ENCODE measurements at places on chromosomes 5 and 9.
A peak's percentile ranks its signal among the peaks of the same experiment; 100 is the strongest.

DNA sequence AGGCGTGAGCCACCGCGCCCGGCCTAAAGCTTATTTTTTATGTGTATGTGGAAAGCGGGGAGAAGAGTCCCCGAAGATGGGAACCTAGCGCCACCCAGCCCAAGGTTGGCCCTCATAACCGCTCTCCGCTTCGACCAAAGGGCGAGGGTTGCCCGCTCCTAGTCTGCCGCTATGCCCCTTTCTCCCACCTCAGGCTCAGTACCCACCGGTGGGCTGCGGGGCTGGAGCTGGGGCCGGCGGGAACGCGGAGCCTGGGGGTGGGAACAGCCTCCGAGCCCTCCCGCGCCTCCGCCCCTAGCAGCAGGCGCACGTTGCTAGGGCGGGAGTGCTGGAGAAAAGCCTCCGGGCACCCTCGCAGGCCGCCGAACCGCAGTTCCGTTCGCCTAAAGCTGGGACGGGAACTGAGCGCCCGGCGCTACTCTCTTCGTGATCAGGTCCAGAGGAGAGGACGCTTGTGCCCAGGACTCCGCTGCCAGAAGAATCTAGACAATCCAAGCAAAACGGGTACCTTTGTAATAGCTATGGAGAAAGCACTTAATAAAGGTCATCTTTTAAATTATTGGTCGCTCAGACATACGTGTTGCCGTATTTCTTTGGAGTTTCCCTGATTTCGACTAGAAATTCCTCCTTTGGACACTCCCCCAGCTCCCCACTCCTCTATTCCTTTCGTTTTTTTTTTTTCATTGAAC is at the start of gene WDR31:
WDR31 (minus strand) TSS at position 265 of the 689 bp plus-strand sequence. CDS start 8,253 bp downstream, outside the sequence.
- DNase-seq, result peak; percentile 88

DNA sequence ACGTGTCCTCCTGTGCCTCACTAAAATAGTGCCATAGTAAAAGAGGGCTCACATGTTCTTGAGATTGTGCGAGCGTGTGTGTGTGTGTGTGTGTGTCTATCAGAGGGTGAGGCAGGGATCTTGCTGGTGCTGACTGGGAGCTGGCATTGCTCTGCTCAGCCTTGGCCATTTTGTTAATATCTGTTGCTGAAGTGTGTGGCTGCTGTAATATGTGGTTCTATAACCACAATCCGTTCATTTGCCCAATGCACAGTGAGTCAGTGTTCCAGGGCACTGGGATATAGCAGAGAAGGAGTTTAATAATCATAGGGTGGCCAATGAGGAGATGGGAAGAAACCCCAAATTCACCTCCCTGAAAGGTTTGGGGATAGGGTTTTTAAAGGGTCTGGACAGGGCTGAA is 61.3 kb downstream of the RASGRF2 start:
- no peak for DNase-seq

- DNase-seq, result no peak
Observed at GRCh38 chr5:35847961-35848360, 8.7 kb upstream of the IL7R start.

- DNase-seq, result no peak
Observed at GRCh38 chr9:125537442-125538091, 169.4 kb downstream of the MAPKAP1 start.

DNA sequence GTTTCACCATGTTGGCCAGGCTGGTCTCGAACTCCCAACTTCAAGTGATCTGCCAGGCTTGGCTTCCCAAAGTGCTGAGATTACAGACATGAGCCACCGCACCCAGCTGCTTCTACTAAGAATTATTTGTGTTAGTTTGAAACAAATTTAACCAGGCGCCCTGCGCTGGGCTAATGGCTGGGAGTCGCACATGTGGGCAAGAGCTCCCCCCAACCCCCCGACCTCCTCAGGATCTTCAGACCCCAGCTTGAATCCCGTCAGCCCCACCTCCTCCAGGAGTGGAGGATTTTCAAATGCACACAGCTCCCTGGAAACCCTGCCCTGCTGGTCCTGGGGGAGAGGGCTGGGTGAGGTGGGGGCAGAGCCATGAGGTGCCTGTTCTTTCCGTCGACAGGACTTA is 21.2 kb upstream of the SLC12A7 start:
- DNase-seq, result no peak

- no peak for DNase-seq
Observed at GRCh38 chr9:4581035-4581760, 80.9 kb upstream of the PLPP6 start.

DNA sequence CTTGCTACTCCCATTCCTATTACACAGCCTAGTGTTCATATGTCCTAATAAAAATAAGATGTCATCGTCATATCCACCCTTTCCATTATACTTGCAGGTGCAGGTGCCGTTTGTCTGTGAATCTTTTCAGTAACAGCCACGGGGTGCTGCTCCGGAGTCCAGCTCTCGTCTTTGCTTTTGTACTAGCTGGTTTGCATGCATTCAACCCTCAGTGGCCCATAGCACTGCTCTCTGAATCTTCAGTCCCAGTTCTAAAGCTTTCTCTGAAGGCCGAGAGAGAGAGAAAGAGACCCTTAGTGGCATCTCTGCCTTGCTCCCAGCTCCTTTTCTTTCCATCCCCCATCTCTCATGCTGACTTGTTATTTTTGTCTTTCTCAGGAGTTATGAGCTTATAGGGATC is 468.5 kb downstream of the TMEM232 start:
- no peak for DNase-seq

DNA sequence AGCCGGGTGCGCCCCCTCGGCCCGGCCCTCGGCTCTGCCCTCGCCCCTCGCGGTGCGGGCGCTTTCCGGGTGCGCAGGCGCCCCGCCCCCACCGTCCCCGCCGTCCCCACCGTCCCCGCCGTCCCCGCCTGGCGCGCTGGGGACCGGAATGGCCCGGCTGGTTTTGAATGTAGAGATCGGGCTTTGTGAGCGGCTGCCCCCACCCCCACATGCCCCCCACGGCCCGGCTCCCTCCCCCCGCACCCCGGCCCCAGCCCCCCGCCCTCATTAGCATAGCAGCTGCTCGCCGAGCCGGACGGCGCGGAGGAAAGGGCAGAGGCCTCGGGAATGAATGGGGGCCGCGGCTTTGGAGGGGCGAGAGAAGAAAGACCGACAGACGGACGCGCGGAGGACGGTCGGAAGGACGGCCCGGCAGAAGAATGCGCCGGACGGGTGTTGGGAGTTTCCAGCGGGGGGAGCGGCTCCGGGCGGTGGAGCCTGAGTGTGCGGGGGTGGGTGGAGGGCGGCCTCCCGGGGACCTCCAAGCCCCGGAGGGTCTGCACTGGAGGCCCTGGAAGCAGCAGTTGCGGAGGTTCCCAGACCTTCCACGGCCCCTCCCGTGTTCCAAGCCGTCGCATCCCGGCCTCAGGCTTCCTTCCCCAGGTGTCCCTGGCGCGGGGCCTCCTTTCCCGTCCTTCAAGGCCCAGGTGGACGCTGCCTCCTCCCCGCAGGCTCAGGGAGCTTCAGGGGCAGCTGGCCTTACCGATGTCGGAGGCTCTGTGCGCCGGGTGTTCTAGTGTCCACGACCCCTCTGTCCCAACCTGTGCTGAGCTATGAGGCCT is 6.0 kb downstream of the NRARP start:
- DNase-seq, result no peak

GRCh38 chr5:33267801-33268200 is 173.0 kb upstream of the TARS1 start:
- no peak for DNase-seq

DNA sequence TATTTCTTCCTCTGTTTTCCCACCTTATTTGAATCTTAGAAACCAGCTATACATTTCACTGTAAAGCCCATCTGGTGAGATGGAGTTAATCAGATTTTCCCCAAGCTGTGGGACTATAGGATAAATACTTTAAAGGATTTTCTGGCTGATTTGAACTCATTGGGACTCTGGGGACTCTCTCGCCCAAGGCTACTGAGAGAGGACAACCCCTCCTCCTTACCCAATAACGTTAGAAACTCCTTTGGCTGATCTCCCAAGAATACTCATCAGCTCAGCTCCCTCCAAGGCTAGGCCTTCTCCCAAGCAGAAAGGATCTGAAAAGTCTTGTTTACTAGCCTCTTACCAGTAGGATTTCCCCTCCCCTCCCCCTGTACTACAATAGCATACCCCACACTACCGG is 1.5 kb upstream of the GLRA1 start:
- DNase-seq, result no peak

DNA sequence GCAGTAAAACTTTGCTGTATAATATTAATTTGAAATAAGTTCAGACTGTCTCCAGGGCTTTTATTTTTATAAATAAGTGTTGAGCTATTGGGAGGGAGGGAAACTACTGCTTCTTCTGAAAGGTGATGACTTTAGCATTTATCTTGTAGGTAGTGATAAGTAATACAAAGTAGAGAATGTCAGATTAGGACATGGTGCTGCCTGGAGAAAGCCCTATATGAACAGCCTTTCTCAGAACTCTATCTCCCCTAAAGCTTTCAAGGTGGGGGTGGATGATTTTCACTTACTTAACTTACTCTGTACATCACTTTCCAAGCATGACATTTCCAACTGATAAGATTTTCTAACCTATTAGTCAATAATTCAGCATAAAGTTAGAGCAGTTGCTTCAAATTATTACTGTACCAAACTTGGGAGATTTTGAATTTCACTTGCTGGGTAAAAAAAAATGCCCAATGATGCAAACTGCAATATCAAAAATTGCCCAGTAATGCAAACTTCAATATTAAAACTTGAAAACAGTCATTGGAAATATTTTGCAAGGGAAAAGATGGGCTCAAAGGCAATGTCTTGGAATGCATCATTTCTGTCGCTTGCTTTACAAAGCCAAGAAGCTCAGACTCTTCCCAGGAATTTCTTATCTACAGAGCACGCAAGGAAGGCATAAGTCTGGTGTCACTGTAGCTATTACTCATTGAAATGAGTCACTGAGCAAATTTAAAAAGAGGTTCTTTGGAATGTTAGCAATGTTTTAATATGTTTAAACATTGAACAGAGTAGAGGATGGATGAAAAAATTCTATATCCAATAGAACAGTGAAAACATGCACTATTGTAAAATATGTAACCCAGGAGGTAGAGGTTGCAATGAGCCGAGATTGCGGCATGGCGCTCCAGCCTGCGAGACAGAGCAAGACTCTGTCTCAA is 569.5 kb downstream of the PSAT1 start:
- DNase-seq, result no peak

- peak; percentile 62 for DNase-seq
Observed at GRCh38 chr9:124040935-124041816, 29.6 kb downstream of the LHX2 start.

- no peak for DNase-seq
Observed at GRCh38 chr9:105243015-105243686, 1.3 kb upstream of the SLC44A1 start.

GRCh38 chr5:44300551-44300950 is 88.7 kb downstream of the FGF10 start:
- no peak for DNase-seq

GRCh38 chr5:150214289-150214688 is 24.4 kb downstream of the SLC6A7 start:
- no peak for DNase-seq

- no peak for DNase-seq
Observed at GRCh38 chr5:67115246-67115645, 81.4 kb downstream of the CD180 start.

- no peak for DNase-seq
Observed at GRCh38 chr9:70427161-70427945, 12.9 kb upstream of the KLF9 start.

DNA sequence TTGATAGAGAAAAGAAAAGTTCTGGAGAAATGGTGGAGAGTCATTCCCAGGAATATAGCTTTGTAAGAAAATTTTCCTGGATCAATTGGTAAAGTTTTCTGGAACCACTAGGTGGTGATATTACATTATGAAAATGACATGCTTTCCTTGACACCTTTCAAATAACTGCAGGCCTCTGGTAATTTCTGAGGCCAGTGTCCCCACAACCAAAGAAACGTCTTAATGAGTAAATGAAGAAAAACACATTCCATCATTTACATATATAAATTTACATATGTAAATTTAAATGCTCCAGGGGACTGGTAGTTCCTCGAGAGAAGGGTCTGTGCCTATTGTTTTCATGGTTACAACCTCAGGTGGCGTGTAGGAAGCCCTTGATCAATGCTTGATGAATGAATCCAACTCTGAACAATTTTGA is 17.2 kb upstream of the RGS3 start:
- DNase-seq, result no peak

- no peak for DNase-seq
Observed at GRCh38 chr9:111970827-111971226, 74.2 kb downstream of the UGCG start.

GRCh38 chr5:52521236-52521635 is 266.5 kb upstream of the ITGA1 start:
- DNase-seq, result no peak

DNA sequence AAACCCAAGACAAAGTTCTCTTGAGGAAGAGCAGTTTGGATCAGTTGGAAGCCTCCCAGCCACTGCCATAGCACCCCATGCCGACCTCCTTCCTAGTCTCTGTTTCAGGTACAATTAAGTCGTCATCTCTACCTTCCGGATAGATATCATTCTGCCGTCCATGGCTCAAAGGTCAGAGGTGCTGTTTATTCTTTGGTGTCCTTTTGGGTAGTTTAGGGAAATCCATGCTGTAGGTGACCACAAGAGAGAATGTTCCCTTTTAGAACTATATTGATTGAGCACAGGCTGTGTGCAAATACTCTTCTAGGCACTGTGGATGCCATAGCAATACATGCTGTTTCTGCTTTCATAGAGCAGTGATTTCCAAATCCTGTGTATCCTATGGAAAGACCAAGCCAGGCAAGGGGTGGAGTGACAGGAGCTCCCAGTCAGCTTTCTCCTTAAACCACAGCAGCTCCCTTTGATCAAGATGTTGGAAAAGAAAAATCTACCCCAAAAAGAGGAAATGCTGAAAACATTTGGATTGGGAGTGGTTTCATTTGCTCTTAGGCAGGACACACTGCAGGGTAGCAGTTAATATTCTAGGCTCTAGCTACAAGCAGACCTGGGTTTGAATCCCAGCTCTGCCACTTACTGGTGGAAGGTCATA is 127.9 kb downstream of the PALM2AKAP2 start:
- no peak for DNase-seq

DNA sequence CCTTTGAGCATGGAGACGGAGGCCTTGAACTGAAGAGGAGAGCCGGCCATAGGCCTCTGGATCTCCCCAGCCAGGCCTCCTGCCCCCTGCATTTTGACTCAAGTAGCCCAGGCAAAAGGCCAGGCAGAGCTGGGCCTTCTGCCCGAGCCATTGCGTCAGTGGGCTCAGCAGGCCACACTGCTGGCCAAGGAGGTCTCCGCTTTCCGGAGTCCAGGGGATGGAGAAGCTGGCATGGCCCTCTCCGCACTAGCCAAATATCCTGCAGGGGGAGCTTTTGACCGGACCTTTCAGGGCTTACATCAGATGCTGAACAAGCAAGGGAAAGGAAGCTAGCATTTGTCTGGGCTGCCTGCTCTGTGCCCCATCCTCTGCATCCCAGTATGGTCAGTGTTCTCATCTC is 386.8 kb downstream of the TRIM36 start:
- DNase-seq, result no peak

DNA sequence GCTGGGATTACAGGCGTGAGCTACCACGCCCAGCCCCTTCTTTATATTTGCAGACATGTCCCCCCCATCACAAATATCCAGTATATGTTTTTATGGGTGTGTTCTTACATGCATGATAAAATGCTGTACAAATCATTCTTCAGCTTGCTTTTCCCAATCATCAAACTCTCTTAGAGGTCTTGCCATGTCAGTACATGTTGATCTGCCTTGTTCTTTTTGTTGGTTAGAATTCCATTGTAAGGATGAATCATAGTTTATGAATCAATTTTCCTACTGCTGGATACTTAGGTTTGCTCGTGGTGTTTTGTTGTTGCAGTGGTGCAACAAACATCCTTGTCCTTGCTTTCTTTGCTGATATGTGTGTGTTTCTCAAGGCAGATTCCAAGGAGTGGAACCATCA is 79.9 kb upstream of the NEURL1B start:
- no peak for DNase-seq

- DNase-seq, result peak; percentile 90
Observed at GRCh38 chr5:132064738-132065331, 4.4 kb downstream of the IL3 start.

- DNase-seq, result no peak
Observed at GRCh38 chr5:177293819-177294581, 9.5 kb downstream of the RAB24 start.

Measured in activated CD4-positive, alpha-beta memory T cell treated with anti-CD3 and anti-CD28 coated beads for 36 hours (primary cell).